ENCODE measurements at places on chromosomes 12 and 14. TPM values are rescaled to one million over a fixed set of nuclear protein-coding genes. Genes with fewer than 3 reads are reported as not detected.

KCNA5 gene
- polyA plus RNA-seq = not detected

R3HDM2 gene
- 3.9 TPM for polyA plus RNA-seq

PELI2 gene
- polyA plus RNA-seq = 1.2 TPM

OR6C65 gene
- not detected for polyA plus RNA-seq

ADCY4 gene
- polyA plus RNA-seq = 0.48 TPM

SIVA1 gene
- polyA plus RNA-seq = 208 TPM

NUAK1 gene
- polyA plus RNA-seq = not detected

LGMN gene
- polyA plus RNA-seq = 9.6 TPM

RAP1B gene
- 542 TPM for polyA plus RNA-seq

IL23A gene
- 40.1 TPM for polyA plus RNA-seq

BBS10 gene
- 0.92 TPM for polyA plus RNA-seq

SLC25A47 gene
- polyA plus RNA-seq = not detected

KCNJ8 gene
- polyA plus RNA-seq = not detected
